CD4-positive, alpha-beta T cell treated with Interferon alpha-2 for 1 hour (primary cell): ENCODE measurements at places on chromosomes 13 and 19.

DNA sequence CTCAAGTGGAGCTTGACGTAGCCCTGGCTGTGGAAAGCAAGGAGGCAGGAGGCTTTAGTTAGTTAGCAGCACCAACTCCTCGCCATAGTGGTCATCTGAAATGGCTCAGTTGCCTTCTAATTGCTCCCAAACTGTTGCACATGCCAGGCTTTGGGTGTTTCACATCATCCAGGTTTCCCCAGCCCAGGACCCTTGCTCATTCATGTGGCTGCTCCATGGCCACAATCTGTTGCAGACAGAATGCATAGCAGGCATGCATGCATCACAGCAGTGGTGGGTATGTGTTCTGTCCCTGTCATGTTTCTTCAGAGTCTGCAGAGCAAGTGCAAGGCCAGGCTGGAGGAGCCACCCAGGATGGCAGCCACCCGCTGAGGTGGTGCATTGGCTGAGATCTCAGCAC lies 407.6 kb downstream of the TSHZ3 start:
- DNase-seq, result no peak

DNA sequence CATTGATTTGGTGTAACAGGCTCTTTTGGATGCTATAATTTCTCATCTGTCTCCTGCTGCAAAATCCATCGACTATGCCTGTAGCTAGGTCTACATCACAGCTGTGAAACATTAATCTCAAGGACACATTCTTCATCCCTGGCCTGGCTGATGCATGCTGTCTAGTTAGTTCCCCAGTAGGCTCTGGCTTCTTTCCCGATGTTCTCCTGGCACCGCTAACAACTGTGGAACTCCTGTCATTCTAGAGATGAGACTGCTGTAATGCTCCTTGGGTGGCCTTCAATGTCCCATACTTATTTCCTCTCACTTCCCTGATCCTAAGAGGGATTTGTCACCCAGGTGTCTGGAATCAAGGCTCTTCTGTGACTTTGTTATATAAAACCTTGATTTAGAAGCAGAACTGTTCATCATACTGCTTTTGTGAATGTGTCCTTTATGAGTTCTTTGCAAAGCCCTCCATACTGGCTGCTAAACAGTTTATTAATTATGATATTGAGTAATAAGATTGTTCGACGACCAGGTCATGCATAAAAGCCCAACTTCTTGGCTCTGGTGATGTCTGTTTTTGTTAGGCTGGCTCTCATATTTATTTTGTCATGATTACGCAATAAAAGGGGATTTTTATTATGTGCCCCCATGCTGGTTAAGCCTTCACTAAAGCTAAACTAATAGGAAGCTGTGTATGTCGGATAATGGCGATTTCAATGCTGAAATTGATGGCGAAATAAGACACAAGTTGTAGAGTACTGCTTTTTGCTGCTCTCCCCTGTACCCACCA lies 227.5 kb downstream of the DCT start:
- DNase-seq, result no peak

DNA sequence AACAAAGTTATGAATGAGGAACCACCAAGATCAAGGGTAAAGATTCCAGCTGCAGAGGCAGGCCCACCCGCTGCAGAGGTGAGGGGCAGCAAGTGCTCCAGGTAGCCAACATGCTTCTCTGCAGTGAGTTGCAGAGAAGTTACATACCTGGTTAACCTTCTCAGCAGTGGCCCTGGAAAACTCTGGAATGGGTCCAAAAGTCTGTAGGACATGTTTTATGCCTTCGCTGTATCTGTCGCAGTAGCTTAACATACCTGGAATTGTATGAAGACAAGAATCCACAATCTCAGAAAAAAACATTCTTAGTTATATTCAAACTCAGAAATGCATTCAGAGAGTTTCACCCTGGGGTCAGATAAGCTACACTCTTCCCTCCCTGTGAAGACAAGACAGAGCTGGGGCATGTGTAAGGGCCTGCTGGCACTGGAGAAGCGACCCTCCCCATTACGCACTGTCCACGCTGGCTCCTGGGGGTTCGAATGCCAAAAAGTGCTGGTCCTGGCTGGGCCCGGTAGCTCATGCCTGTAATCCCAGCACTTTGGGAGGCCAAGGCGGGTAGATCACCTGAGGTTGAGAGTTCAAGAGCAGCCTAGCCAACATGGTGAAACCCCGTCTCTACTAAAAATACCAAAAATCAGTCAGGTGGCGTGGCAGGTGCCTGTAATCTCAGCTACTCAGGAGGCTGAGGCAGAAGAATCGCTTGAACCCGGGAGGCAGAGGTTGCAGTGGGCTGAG lies 121.0 kb downstream of the CRYL1 start:
- no peak for DNase-seq

GRCh38 chr19:799076-799881 lies 2.0 kb downstream of the PTBP1 start:
- no peak for DNase-seq

GRCh38 chr13:79723519-79724024 lies 242.6 kb downstream of the NDFIP2 start:
- no peak for DNase-seq

GRCh38 chr13:38674208-38674607 lies 12.7 kb upstream of the FREM2 start:
- DNase-seq, result no peak

DNA sequence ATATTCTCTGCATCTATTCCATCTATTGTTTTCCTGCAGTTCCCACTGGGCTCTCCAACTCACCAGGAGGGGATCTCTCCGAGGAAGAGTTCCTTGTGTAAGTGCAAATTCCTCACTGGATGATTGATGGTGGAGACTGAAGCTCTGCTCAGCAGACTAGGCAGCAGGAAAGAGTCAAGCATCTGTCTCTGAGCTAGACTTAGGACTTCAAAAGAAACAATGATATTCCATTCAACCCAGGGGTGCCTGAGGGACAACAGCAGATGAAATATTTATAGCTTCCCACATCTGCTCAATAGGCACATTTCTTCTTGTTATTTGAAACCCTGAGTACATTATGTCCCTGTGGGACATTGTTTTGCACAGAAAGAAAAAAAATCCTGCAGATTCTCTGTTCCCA lies at the start of the genes OR7A5 and OR7C1:
TSS of gene OR7A5 (minus strand) at position 175 of the 400 bp plus-strand sequence. CDS start 6,944 bp downstream, outside the sequence.
TSS of gene OR7C1 (minus strand) at position 175 of the 400 bp plus-strand sequence. CDS start 35,049 bp downstream, outside the sequence.
- no peak for DNase-seq

GRCh38 chr13:102309110-102309509 lies 92.7 kb downstream of the FGF14 start:
- DNase-seq, result no peak

- DNase-seq, result no peak
Measured at GRCh38 chr13:74904556-74904955, 577.4 kb downstream of the TBC1D4 start.

DNA sequence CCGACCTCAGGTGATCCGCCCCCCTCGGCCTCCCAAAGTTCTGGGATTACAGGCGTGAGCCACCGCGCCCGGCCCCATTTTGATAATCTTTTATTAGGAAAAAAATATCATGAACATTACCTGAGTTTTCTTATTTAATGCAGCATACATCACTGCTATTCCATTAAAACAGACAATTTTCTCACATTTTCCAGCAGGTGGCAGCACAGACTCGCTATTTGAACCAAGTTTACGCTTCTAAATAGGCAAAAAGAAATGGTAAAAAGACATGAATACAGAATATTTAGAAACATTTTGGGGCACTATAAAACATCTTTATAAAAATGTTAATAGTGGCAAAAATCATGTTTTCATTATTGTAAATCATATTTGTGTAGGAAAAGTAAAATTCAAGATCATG lies 903.1 kb downstream of the SLITRK6 start:
- peak; percentile 26 for DNase-seq

GRCh38 chr19:2613507-2614295 lies 88.8 kb downstream of the GNG7 start:
- peak; percentile 67 for DNase-seq
